ENCODE measurements at places on chromosomes 6 and 20.
A peak's percentile ranks its signal among the peaks of the same experiment; 100 is the strongest.

GRCh38 chr6:7041511-7042026 is 66.2 kb upstream of the RREB1 start:
- DNase-seq, result no peak

DNA sequence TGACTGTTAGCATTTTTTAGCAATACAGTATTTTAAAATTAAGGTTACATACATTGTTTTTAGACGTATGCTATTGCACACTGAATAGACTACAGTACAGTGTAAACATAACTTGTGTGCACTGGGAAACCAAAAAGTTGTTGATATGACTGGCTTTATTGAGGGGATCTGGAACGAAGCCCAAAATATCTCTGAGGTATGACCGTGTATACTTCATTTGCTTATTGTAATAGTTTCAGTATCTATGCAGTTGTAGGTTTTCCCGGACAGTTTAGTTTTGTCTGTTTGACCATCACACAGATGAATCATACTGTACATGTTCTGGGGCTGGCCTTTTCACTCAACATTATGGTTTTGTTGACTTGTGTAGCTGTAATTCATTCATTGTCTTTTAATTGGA is 6.9 kb upstream of the ZBTB12 start:
- no peak for DNase-seq

GRCh38 chr6:28816909-28817807 is 106.6 kb downstream of the TRIM27 start:
- DNase-seq, result no peak

GRCh38 chr6:1394514-1395463 is 5.4 kb downstream of the FOXF2 start:
- DNase-seq, result no peak

GRCh38 chr6:96089173-96089572 is 73.4 kb downstream of the FUT9 start:
- no peak for DNase-seq

DNA sequence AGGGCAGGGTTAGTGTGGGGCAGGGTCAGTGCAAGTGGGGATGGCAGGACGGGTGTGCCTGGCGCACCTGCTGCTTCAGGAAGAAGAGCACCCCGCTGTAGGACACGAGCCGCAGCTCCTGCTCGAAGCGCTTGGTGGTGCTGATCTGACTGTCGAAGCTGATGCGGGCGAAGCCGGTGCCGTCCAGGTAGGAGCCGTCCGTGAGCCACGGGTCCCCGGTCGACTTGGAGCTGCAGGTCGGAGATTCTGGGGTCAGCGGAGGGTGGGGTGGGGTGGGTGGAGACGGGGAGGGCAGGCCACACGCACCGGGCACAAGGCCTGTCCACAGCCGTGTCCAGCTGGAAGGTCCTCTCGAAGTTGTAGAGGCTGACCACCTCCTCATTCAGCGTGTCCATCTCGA is 10.2 kb downstream of the ADRM1 start:
- DNase-seq, result no peak

GRCh38 chr6:152398993-152399392 is 238.2 kb downstream of the SYNE1 start:
- DNase-seq, result no peak

- DNase-seq, result no peak
These were observed 14.4 kb downstream of the DUSP22 start for GRCh38 chr6:306641-307061.

DNA sequence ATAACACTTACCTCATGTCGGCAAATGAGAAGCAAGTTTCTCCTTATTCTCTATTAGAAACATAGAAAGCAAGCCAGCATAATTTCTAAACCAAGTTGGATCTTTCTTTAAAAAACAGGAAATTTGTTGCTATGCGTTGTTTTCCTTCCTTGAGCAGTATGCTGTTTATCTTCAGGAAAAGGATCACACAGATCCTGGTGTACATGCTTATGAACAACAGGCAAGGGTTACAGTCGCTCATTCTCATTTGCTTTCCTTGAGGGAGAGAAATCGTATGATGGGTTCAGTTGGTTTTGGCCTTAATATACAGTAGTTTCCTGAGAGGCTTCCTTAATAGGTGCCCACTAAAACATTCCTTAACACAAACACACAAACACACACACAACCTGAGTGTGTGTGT is 118.8 kb downstream of the FYN start:
- DNase-seq, result no peak

DNA sequence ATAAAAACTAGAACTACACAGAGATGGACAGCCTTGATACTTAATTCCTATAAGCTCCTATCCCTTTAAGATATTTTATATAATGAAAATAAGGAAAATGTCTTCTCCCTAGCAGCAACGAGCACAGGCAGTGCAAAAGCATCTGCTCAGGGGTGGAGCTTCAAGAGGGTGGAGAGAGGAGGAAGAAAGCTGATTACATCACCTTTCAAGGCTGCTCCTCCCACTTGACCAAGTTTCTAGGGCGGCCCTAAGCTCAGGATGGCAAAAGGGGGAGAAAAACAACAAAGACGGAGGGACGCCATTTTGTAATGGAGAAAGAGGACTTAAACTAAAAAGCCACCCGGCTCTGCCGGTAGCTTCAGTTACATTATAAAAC is 2.2 kb downstream of the PPP1R10 start:
- peak; percentile 97 for DNase-seq

DNA sequence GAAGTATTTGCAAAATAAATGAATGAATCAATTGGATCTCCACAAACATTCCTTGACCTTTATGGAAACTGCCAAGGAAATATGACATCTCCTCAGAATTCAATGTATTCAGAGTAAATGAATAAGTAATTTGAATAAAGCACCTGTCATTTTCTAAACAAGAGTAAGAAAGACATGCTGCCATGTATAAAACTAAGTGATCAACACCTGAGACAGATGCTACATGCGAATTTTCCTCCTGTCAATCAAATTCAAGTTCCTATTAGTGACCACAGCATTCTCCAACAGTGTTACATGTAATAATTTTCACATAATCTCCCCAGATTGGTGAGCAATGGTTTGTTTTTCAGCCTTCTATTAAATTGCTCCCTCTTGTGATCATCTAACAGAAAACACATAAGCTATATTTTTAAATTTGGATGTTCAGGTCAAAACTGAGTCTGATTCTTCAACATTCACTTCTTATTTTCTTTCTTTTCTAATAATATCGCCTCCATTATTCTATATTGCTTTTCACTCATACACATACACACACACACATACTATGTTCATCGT is 163.2 kb upstream of the RNF217 start:
- no peak for DNase-seq

DNA sequence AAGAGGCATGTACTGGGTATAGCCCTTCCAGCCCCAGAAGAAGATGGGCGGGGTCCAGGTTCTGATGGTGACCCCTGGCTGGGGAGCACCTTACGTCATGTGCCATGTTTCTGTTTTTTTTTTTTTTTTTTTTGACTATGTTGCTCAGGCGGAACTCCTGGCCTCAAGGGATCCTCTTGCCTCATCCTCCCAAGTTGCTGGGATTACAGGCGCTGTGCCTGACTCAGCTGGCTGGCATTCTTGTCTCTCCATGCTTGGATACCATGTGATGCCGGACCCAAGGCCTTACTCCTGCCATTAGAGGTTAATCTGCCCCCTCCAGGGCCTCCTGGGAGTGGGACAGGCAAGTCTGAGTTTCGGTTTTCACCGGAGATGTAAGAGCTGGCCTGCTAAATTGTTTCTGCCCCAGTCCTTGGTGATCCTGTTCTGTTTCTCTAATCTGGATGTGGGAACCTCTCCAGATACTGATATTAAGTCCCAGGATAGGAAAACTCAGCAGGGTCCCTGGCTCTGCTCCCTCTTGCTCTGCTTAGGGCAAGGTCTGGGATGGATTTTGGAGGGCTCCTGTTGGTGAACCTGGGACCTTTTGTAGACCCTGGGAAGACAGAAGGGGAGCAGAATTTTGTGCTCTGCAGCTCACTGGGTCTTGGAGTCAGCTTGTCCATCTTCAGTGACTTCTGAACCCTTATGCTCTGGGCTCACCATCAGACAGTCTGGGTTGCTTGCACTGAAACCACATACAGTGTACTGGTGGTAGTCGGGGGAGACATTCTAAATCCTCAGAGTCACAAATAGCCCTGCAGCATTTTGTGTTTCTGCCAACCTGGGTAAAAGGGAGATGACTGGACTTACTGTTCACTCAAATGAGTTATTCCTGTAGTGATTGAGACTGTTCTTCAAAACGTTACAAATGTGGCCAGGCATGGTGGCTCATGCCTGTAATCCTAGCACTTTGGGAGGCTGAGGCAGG is 45.1 kb downstream of the PTK7 start:
- no peak for DNase-seq

DNA sequence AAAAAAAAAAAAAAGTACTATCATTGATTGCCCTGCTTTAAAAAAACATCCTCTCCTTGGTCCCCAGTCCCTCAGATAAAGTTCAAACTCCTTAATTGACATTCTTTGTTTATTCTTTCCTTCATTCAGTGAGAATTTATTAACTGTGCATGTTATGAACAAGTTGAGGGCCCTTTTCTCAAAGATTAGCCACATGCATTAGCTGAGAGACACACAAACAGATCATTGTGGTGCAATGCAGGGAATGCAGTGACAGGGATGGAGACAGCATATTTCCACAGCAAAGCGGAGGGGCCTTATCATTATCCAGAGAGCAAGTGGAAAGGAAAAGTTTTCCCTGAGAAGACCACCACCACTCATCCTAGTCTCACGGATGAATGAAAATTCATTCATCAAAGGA is 21.9 kb upstream of the IPCEF1 start:
- no peak for DNase-seq

DNA sequence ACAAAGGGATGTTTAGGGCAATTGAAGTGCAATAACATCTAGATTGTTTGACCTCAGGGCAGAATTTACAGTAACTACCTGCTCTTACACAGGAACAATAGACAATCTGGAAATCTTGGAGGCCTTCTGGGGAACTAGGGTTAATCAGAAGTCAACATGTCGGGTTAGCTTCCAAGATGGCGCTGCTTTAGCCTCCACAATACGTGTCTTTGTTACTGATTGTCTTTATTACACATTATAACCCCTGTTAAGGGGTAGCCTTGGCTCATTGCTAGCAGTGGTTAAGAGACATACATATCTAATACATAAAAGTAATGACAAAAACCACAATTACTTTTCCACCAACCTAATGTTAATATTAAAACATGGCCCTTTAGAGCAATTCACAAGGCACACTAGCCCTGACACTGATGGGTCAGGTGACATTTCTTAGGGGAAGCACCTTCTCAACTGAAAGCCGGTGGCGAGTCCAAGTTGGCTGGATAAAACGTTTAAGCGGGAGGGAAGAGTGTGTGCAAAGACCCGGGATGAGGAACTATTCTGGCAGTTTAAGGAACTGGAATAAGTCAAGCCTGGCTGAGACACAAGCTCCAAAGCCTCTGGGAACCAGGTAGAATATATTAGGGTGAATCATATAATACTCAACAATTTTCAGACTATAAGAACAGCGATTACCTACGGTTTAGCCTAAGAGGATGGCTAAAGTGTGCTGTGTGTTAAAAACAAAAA is 236.9 kb downstream of the BCAS1 start:
- DNase-seq, result no peak

- DNase-seq, result no peak
These were observed 198.6 kb downstream of the DTNBP1 start for GRCh38 chr6:15464211-15464725.

DNA sequence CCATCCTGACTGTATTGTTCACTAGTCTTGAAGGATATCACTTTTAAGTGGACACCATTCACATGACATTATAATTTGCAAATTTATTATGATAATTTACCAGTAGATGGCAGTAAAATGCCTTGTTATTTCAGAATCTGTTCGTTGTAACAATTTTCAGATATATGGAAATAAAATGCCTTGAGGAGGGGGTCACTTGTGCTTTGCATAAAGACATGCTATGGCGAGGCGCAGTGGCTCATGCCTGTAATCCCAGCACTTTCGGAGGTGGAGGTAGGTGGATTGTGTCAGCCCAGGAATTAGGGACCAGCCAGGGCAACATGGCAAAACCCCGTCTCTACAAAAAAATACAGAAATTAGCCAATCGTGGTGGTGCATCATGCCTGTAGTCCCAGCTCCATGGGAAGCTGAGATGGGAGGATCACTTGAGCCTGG is 9.0 kb upstream of the NCOA6 start:
- DNase-seq, result peak; percentile 22

GRCh38 chr6:143396497-143397226 is 53.8 kb downstream of the ADAT2 start:
- peak; percentile 15 for DNase-seq
